ENCODE measurements at places on chromosomes 5 and 9.

DNA sequence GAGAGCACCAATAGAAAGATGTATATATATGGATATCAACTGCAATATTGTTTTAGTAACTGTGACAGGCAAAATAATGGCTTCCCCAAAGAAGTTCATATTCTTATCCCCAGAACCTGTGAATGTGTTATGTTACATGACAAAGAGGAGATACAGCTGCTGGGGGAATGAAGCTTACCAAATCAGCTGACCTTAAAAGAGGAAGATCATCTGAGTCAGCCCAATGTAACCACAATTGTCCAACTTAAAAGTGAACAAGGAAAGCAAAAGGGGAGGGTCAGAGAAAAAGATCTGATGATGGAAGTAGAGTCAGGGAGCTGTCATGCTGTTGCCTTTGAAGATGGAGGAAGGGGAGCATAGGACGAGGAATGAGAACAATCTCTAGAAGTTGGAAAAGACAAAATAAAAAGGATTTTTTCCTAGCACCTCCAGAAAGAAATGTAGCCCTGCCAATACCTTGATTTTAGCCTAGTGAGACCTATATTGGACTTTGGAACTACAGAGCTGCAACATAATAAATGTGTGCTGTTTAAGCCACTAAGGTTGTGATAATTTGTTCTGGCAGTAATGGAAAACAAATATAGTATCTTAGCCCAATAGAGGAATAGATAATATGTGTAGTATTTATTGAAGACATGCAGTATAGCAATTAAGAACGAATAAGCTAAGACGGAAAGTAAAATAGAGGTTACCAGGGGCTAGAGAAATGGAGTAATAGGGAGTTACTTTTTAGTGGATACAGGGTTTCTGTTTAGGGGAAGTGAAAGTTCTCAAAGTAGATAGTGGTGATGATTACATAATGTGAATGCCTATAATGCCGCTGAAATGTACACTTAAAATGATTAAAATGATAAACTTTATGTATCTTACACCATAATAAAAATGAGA, 115.9 kb downstream of the PIK3R1 start:
- DNase-seq = no peak

DNA sequence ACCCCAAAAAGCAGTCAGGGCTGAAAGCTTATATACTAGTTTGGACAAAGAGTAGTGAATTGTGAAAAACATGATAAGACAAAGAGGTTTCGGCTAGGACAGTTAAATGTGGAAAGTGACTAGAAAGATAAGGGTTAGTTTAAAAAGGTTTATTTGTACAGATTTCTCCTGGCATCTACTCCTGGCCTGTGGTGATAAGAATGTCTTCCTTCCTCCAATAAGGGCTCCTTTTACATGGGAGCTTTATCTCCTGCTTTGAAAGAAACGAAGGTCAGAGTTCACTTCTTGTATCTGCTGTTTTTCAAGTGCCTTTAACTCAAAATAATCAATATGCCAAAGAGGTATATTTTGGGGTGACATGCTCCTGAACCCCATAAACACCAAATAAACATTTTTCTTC, 776.1 kb upstream of the COX7C start:
- DNase-seq = no peak

- no peak for DNase-seq
Observed at GRCh38 chr9:11618241-11618805, 1005.5 kb upstream of the PTPRD start.

- DNase-seq = no peak
Observed at GRCh38 chr9:134052491-134052890, 15.3 kb downstream of the BRD3 start.

DNA sequence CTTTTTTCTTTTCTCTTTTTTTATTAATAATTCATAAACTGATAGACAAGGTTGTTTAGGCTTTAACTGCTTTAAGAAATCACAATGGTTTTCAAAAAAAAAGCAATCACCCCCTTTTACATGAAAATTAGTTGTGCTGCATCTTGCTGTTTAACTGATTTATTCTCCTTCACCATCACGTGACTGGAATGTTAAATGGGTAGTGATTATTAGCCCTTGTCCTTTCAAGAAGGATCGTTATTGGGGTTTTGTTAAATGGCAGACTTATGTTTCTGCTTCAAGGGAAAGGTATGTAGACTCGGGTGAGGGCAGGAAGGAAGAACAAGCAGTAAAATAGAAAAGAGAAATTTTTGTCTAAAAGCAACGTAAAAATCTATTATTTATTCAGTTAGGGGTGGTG, 175.6 kb upstream of the TLE4 start:
- no peak for DNase-seq

- DNase-seq = no peak
Observed at GRCh38 chr9:131650254-131650653, 89.6 kb downstream of the RAPGEF1 start.

- no peak for DNase-seq
Observed at GRCh38 chr5:169417676-169418075, 116.7 kb upstream of the SLIT3 start.

DNA sequence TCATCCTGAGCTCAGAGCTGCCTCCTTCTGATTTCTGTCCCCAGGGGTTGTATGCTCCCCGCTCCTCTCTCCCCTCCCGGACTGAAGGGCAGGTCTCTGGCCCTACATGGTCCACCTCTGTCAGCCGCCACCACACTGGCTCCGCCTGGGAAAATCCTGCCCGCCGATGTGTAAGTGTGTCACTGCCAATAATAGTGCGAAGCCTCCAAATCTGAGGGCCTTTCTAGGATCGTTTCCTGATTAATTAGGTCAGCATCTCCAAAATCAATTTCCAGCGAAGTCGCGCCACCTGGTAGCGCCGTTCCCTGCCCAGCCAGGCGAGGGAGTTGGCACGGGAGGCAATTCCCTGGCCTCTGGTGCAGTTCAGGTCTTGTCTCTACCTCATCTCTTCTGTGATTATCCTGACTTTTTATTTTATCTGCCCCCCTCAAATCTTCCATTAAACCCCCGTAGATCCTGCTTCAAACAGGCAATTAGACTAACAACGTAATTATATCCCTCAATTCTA, 73.5 kb downstream of the ZNF618 start:
- DNase-seq = no peak

DNA sequence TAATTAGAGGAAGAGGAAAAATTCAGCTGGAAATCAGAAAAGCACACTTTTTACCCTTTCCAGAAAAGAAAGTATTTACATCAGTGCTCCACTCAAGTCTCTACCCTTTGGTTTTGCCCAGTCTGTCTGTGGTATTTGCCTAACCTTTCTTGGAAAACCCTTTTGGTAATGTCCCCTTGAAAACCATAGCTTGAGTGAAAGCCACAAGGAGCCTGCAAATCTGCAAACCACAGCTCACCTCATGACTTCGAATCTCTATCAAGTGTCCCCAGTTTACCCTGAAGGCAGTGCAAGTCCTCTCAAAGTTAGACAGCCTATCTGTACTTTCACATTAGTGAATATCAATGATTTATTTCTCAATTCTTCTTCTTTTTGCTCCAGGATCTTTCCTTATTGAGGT, 162.1 kb upstream of the TSLP start:
- DNase-seq = no peak

DNA sequence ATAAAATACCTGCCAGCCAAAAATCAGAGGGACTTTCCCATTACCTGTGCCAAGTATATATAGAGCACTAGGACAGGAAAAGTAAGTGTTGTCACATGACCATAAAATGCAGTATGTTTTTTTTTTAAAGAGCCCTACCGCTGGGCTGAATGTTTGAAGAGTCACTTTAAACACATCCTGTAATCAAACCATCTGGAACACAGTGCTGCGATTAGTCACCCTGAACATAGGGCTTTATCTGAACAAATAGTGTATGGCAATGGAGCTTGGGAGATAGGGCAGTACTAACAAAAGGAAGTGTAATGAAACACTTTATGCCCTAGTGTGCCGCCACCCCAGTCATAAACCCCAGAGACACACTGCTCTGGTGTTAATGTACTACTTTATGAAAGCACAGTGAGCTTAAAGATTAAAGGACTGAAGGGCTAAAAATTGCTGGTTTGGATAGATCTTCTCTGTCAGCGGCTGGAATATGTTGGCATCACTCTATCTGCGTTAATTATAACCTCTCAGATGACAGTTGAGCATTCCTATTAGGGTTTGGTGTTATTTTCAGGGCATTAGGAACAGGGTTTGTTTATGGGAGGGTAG, 90.4 kb downstream of the ZNF608 start:
- no peak for DNase-seq

DNA sequence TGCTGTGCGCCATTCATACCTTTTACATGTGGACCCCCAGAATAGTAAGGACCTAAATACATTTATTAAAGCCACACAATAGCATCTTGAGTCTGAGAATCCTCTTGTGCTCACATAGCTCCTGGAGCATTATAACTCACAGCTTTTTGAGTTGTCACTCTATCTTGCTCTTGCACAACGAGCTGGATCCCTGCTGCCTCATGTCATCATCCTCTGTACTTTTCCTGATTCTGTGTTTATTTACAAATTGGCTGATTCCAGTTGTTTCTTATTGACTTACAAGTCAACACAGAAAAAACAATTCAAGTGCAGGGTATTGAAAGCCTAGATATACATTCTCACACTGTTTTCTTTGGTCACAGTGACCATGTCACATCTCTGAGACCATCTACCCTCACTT, 112.9 kb downstream of the SLC1A3 start:
- no peak for DNase-seq

GRCh38 chr9:69207503-69207902, 33.4 kb downstream of the TJP2 start:
- no peak for DNase-seq

GRCh38 chr9:137556069-137556838, 4.6 kb downstream of the MRPL41 start:
- no peak for DNase-seq

GRCh38 chr5:14510156-14510734, 71.3 kb upstream of the OTULINL start:
- no peak for DNase-seq

DNA sequence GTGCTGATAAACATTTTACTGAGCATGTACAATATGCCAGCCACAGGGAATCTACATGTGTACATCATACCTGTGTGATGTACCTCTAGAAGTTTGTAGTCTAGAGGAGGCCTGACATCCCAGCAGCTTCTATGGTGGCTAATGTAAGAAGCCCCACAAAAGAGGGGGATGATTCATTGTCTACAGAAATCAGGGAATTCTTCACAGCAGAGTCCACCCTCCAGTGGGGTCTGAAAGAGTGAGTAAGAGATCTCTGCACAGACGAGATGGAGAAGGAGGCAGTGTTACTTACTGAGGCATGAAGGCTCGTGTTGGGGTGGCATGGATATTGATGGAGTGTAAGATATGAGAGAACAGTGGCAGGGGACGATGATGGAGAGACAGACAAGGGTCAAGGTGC, 103.0 kb downstream of the NTRK2 start:
- no peak for DNase-seq

DNA sequence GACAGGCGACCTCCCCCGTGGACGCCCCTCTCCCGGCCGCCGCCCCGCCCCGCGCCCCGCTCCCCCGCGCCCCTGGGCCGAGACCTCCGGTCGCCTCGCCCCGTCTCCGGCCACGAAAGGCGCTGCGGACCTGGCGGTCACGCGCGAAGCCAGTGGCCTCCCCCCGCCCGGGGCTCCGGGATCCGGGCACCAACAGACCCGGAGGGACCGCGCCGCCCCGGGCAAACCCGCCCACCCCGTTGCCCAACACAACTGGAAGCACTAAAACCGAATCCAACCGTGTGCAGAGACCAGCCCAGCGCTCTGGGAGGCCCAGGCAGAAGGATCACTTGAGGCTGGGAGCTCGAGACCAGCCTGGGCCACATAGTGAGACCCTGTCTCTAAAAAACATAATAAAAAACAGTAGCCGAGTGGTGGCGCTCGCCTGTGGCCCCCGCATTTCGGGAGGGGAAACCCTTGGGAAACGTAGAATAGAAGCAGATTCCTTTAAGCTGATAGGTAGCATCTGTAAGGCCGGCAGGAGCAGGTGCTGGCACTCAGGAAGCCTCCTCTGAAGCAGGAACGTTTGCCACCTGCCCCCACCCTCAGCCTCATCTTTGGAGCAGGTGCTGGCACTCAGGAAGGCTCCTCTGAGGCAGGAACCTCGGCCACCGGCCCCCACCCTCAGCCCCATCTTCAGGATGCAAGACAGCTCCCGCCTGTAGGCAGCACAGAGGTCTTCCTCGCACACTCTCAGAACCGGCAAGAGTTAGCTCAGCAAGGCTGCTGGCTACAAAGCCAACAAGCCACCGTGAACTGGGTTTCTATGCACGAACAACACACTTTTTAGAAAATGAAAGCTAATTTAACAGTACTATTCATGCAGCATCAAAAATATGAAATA, 4.6 kb upstream of the SLC9A3 start:
- DNase-seq = no peak

DNA sequence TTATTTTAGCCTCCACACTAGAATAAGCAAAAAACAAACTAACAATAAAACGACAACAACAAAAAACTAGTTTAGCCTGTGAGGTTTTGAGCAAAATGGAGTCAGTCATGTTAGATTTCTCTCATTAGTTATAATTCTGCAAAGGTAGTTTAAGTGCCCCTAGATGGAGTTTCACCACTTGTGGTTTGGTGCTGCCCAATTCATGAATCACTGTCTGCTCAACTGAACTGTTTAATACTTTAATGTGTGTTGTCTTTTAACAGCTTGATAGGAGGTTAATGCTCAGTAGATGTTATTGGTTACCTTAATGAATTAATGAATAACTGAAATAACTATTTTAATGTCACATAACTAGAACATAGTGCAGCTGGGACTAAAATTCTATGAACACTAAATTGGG, 3.5 kb upstream of the PLAA start:
- no peak for DNase-seq

- no peak for DNase-seq
Observed at GRCh38 chr9:127211983-127212382, 52.6 kb upstream of the GARNL3 start.

DNA sequence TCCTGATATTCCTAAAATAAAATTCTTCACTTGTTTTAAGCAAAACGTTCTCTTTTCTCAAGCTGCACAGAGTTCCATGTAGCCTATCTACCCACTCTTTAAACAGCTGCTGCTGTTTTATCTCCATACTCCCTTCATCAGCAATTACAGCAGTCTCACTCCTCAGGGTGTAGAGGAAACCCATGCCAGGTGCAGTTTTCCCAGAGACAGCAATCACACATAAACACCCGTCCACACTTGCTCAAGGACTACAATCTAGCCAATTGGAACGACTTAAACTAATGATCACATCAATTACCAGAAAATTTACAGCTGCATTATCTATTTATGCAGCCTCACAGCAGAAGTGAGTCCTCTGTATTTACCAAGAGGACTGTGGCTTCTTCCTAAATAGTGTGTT, 141.7 kb downstream of the HTR1A start:
- DNase-seq = no peak

DNA sequence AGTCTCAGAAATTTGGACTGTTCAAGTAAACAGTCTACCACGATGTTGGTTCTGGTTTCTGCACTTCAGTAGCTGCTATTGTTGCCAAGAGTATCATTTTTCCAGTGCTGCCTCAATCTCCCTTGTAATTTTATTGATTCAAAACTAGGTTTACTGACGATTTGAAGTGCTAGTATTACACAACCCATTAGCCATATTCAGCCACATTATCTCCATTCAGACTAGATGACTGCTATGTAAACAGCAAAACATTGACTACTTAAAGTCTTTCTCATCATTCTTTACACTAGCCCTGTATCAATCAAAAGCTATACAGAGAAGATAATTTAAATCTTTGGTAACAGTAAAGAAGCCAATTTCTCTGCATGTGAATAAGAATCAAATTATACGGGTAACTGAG, 102.0 kb upstream of the TSLP start:
- no peak for DNase-seq

Data from stimulated activated CD4-positive, alpha-beta T cell treated with anti-CD3 and anti-CD28 coated beads, Interleukin-1b, Interleukin-23, amount 100 ng/mL, for 1 hour (primary cell).